ENCODE measurements at places on chromosomes 6 and 20.

GRCh38 chr6:159951772-159952171 is 17.1 kb upstream of the IGF2R start:
- H3K4me3 ChIP-seq: no peak overlapping the region
- H3K27ac ChIP-seq: no peak overlapping the region
- H3K4me1 ChIP-seq: peaks cover 10% of the 10 kb centered on the region
- H3K27me3 ChIP-seq: no peaks in the 10 kb centered on the region
- no peaks in the 10 kb centered on the region for H3K36me3 ChIP-seq
- no peak for DNase-seq

DNA sequence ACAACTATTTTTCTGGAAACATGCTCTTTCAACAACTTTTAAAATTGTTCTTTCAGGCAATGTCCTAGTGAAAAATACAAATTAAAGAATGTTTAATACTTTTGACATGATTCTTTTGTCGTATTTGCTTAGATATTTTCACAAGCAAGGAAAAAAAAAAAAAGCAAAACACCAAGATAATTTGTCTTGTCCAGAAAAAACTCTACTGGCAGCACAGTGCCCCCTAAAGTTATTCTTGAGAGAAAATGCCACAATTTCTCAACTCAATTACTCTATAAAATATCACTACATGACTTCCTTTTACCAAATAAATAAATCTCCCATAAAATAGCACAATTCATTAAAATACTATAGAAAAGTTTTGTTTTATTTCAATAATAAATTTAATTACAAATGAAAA is 652.5 kb upstream of the EPHA7 start:
- H3K4me3 ChIP-seq: no peak overlapping the region
- H3K36me3 ChIP-seq: no peaks in the 10 kb centered on the region
- H3K4me1 ChIP-seq: no peaks in the 10 kb centered on the region
- peak; percentile 31 for DNase-seq
- no peaks in the 10 kb centered on the region for H3K27me3 ChIP-seq

DNA sequence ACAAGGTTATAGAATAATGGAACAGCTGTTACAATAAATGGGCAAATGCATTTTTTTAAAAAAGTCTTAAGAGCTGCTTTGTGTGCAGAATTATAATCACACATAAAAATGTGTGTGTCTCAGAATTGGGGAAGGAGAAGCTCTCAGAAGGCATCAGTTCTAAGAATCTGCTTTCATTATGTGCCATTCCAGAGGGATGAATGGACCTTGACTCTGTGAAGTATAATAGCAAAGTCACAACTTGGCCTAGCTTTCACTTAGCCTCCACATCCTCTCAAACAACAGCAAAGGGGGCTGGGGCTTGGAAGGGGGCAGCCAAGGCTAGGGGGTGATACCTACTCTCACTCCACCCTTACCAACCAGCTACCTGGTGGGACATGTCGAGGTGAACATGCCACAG is 265.0 kb downstream of the CDC5L start:
- H3K4me3 ChIP-seq: no peak overlapping the region
- H3K4me1 ChIP-seq: peaks cover 29% of the 10 kb centered on the region
- peak; percentile 37 for DNase-seq
- no peaks in the 10 kb centered on the region for H3K27me3 ChIP-seq
- no peak overlapping the region for H3K27ac ChIP-seq

GRCh38 chr6:34543421-34543820 is 12.7 kb downstream of the SPDEF start:
- no peaks in the 10 kb centered on the region for H3K27me3 ChIP-seq
- H3K4me1 ChIP-seq: peaks cover 28% of the 10 kb centered on the region
- no peak overlapping the region for H3K4me3 ChIP-seq
